ENCODE measurements at places on chromosomes 2 and 18.

- no peak for DNase-seq
Measured at GRCh38 chr2:124161542-124161941, 136.5 kb downstream of the CNTNAP5 start.

DNA sequence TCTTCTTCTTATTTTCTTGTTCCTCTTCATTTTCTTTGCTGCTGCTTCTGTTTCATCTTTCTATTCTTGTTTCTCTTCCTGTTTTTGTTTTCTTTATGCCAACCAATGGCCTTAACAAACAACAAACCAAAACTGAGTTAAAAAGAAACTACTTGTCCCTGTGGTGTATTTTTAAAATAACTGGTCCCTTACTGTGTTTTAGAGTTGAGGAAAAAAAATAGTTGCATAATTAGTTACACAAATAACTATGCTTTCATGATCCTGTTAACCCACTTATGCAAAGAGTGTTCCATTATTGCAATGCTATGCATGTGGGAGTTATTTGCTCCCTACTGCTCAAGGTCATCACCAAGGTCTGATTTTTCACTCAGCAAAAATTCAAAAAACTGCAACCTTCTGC, 39.5 kb upstream of the IMP4 start:
- DNase-seq = no peak

DNA sequence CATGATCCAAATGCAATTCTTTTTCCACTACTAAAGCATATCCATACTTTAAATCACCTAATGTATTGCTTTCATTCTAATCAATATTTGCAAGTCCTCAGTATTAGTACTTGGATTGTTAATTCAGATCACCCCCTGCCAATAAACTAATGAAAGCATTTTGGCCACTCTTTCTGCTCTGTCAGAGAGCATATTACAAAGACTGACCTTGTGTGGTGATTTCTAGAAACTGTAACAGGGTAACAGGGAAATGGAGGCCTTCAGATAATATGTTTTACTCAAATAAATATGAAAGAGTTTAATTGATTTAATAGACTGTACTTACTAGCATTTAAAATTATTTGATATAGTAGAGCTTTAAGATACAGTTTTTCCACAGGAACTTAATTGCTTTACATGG, 453.0 kb downstream of the KCNJ3 start:
- DNase-seq = no peak

DNA sequence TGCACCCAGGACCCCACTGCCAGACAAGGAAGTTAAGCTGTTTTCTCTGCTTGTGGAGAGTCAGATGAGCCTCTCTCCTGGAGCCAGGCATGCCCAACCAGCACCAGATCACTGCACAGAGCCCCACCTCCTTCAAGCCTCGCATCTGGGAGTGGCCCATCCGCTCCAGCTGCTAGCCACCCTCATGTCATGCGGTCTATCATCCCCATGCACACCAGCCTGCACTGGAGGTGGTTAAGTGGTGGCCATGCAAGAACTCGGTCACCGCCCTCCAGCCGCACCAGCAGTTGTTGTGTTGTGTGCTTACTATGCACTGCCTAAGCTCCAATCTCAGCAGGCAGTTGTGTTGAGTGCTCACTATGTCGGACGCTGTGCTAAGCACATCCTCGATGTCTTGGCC, 177.9 kb upstream of the SLC14A2 start:
- no peak for DNase-seq

DNA sequence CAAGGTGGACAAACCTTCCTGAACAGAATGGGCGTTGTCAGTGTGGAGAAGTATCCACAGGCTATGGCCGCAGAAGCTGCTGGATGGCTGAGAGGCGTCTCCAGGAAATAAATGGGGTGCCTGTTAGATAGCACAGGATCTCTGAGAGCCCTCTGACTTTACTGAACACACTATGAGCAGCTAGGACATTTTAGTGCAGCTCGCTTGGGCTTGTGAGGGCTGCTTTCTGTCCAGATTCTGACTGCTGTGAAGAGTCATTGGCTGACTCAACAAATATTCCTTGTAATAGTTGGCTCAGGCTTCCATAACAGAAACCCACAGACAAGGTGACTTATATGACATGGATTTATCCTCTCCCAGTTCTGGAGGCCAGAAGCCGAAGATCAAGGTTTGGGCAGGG, 100.2 kb upstream of the SNTG2 start:
- no peak for DNase-seq

GRCh38 chr2:16482460-16482859, 183.2 kb downstream of the CYRIA start:
- DNase-seq = no peak
